ENCODE measurements at places on chromosomes 11 and 22.

GRCh38 chr11:66851239-66851596 is 5.6 kb upstream of the LRFN4 start:
- no peak for DNase-seq

- no peak for DNase-seq
Observed at GRCh38 chr22:28931844-28932567, 48.6 kb downstream of the ZNRF3 start.

GRCh38 chr11:33317662-33318061 is 60.5 kb downstream of the HIPK3 start:
- DNase-seq: no peak

DNA sequence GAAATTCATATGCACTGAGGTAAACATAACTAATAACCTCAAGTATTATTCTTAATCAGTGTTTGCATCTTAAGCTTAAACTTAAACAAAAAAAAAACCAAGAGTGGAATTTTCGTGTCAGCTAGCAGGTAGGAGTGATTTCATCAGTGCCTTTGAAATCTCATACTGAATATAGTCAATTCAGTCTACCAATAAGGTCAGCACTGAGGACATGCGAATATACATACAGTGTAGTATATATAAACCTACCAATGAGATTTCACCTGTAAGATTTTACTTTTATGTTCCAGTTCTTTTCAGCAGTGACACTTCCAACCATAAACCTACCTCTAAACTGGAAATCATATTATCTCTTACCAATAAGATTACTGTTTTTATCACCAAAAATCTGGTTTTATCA is 27.0 kb downstream of the SAAL1 start:
- DNase-seq: no peak
